Kidney capillary endothelial cell (primary cell): ENCODE measurements at places on chromosomes 2 and 18.

GRCh38 chr2:191345788-191346187 lies 100.6 kb downstream of the MYO1B start:
- no peak for DNase-seq

DNA sequence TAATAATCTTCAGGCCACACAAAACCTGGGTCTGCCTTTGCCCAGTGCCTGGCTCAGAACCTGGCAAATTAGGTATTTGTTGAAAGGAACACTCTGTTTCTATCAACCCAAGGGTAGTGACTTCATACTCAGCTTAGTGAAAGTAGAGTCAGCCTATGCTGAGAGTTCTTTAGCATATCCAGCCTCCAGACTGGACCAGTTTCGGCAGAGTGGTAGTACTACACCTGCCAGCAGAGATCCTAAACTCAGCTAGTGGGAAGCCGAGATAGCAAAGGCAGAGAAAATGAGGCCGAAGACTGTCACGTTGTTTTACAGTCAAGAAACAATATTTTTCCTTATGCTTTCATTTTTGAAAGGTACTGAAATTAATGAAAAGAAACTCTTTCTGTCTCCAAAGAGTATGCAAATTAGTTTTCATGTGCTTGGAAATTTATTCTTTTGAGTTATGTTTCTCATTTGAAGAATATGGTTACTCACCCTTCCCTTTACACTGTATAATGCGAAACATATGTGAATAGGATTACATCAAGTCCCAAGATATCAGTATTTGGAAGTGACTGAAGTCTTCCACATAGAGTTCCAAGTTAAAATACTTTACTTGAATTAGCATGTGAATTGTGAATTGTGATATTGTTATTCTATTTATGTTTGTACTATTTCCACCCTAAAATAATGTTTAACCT lies 52.2 kb upstream of the UGP2 start:
- DNase-seq = no peak

- DNase-seq = no peak
Observed at GRCh38 chr18:48529796-48530195, 9.0 kb upstream of the CTIF start.

DNA sequence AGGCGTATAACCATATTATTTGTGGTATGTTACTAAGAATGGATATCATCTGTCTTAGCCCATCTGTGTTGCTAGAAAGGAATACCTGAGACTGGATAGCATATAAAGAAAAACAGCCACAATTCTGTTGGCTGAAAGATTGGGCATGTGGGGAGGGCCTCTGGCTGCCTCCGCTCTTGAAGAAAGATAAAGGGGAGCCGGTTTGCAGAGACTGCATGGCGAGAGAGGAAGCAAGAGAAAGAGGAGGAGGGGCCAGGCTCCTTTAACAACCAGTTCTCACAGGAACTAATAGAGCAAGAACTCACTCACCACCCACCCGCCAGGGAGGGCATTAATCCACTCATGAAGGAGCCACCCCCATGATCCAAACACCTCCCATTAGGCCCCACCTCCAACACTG lies 29.2 kb upstream of the UXS1 start:
- DNase-seq = no peak

DNA sequence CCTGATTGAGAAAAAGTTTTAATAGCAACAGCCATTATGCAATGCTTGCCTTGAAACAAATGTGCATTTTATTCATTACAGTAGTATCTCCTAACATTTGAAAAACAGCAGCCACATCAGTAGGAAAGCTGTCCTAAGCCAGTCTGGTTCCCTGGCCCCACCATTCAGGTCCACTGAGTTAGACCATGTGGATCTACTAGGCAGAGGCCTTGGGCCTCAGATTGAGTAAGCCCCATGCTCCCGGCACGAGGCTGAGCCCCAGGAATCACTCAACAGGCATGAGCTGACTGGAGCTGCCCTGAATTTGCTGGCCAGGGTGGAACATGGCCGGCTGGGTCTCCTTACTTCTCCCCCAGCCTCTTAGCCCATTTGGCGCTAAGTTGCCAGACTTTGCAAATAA lies 103.4 kb downstream of the ZFP36L2 start:
- DNase-seq = no peak
